Lung (tissue), 17 donors: ENCODE measurements at places on chromosomes 7 and 10. TPM values are rescaled to one million over a fixed set of nuclear protein-coding genes. Genes with fewer than 3 reads are reported as not detected.

Gene SPDYE6
- polyA plus RNA-seq: 0.08 TPM

Gene CDC14C
- not detected for polyA plus RNA-seq

GRCh38 chr10:44382131-44382858, 2.6 kb downstream of the CXCL12 start:
- H3K4me3 ChIP-seq: peak overlapping the region; percentile 7
- H3K4me1 ChIP-seq: peaks cover 27% of the 10 kb centered on the region
- no peaks in the 10 kb centered on the region for H3K36me3 ChIP-seq
- H3K27ac ChIP-seq: peak overlapping the region; percentile 28
- DNase-seq: no peak

GRCh38 chr7:43071604-43072003, 40.8 kb upstream of the HECW1 start:
- no peaks in the 10 kb centered on the region for H3K27me3 ChIP-seq
- H3K4me1 ChIP-seq: no peaks in the 10 kb centered on the region
- H3K27ac ChIP-seq: no peak overlapping the region
- H3K36me3 ChIP-seq: no peaks in the 10 kb centered on the region

GRCh38 chr10:70296406-70296899, 12.6 kb upstream of the NPFFR1 start:
- peak overlapping the region; percentile 50 for H3K27ac ChIP-seq

DNA sequence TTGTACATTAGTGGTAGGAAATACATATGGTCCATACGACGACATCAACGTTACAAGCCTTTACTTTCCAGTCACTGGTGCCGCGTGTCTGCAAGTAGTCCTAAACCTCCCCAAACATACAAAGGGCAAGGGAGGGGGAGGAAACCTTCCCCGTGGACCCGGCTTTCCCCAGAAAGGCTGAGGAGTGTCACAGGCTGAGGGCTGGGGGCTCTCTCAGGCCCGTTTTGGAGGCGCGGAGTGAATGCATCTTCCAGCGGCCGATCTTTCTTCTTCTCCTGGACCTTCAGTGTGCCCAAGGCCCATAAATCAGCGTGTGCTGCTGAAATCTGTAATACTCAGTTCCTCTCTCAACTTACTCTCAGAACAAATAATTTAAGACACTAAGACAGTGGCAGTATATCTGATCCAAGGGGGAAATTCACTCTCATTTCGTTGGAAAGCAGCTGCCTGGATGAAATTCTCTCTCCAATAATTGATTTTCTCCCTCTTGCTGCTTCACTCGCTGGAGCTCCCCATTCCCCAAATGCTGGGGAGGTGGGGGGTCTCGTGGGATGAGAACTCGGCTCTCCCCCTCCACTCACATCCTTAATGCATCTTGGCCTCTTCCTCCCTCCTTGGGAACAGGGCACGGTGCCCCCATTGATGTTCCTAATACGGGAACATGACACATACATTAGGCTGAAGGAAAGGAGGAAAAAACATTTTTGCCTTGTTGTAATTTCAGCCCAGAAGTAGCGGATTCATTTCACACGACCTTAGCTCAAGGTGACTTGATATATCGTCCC, 126.1 kb downstream of the ADARB2 start:
- H3K4me1 ChIP-seq: no peaks in the 10 kb centered on the region
- H3K27me3 ChIP-seq: peaks cover 61% of the 10 kb centered on the region
- H3K27ac ChIP-seq: no peak overlapping the region
- DNase-seq: no peak
- H3K4me3 ChIP-seq: no peak overlapping the region

GRCh38 chr10:70131560-70131937, 1.1 kb downstream of the AIFM2 start:
- H3K27ac ChIP-seq: peak overlapping the region; percentile 21
- H3K4me3 ChIP-seq: peak overlapping the region; percentile 17
- H3K36me3 ChIP-seq: no peaks in the 10 kb centered on the region
- no peak for DNase-seq
- H3K27me3 ChIP-seq: no peaks in the 10 kb centered on the region
- H3K4me1 ChIP-seq: no peaks in the 10 kb centered on the region

DNA sequence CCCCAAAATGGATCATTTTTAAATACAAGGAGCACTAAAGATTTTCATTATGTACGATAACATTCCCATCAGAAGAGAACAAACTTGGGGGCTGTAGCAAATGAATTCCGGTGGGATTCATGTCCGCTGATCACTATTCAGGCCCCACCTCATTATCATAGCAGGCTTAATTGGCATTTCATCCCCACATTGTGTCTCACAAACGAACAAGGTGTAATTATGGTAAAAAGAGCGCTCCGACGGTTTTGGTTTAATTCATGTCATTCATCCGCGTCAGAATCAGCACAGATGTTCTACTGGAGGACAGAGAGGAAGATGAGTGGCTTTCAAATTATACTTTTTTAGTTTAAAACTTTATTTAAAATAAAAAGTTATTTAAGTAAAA, 124.7 kb downstream of the MAD1L1 start:
- H3K27ac ChIP-seq: no peak overlapping the region
- H3K27me3 ChIP-seq: no peaks in the 10 kb centered on the region
- no peak for DNase-seq
- no peak overlapping the region for H3K4me3 ChIP-seq
- H3K4me1 ChIP-seq: peaks cover 47% of the 10 kb centered on the region
